Activated T-cell treated with anti-CD3 and anti-CD28 coated beads for 1 hour (primary cell): ENCODE measurements at places on chromosomes 2 and 18.

DNA sequence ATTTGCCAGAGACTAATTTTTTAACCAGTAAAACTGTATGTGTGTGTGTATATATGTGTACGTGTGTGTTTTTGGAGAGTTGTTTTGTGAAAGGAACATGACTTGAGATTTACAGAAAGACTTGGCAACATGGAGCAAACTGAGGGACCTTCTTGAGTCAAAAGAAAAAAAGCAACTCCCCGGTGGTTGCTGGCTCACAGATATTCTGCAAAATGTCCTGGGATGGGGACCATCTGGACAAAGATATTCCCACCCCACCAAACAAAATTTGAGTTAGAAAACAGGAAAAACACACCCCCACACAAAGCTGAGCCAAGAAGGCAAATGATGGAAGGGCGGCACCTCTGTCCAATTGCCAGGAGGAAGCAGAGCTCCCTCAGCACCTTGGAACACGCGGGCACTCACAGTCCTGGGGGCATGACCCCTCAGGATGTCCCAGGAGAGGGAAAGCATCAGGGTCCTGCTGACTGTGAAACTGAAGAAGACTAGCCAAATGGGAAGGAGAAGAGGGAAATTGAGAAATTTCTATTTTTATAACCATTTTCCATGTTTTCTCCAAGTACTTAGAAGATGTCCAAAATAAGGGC, 290.2 kb upstream of the ACVR2A start:
- no peak for DNase-seq

GRCh38 chr18:13581496-13582177, 144.7 kb downstream of the FAM210A start:
- no peak for DNase-seq

DNA sequence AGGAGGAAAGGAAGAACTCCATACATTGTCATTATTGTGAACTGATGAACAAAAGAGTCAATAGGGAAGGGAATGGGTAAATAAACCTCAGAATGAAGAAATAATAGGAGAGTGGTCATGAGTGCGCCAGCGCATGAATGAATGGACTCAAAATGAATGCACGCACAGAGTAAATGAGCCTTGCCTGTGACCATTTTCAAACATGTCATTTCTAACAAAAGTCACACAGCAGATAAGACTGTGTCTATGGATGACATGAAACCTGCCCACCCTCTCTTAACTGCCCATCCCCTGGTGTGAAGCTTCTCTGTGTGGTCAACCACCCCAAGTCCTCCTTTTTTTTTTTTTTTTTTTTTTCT, 121.1 kb upstream of the TEX51 start:
- DNase-seq: no peak

DNA sequence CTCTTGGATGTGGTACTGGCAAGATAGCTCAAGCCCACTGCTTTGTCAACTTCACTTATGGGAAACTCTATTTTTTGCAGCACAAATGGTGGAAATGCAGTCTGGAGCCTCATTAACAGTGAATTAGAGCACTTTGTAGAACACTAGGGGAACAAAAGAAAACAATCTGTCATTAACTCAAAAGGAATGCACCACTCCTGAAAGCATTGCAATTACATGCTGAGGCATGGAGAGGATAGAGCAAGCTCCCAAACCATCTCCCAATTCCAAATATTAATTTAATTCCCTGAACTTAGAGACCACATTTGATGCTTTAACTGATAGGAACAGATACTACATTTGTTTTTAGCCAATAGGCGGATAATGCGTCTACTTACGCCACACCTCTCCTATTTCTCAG, 32.8 kb upstream of the TANC1 start:
- no peak for DNase-seq
